Gastroesophageal sphincter (tissue), 4 donors: ENCODE measurements at places on chromosomes 12 and 14.

DNA sequence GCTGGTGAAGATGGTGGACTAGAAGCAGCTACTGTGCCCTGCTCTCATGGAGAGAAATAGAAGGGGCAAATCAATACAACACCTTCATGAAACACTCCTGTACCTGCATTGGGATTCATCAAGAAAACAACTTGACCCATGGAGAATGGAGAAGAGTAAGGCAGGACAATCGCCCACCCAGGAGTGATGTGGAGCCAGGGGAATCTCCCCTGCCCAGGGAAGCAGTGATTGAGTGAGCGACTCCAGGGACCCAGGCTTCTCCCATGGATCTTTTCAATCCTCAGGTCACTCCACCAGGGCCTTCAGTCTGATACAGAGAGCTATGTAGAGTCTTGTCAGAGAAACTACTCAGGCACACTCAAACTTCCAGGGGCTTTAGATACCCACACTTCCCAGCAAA is 161.9 kb upstream of the DYRK2 start:
- ATAC-seq, result no peak

- ATAC-seq, result no peak
These were observed 9.1 kb upstream of the MGAT4C start for GRCh38 chr12:86265329-86265695.

DNA sequence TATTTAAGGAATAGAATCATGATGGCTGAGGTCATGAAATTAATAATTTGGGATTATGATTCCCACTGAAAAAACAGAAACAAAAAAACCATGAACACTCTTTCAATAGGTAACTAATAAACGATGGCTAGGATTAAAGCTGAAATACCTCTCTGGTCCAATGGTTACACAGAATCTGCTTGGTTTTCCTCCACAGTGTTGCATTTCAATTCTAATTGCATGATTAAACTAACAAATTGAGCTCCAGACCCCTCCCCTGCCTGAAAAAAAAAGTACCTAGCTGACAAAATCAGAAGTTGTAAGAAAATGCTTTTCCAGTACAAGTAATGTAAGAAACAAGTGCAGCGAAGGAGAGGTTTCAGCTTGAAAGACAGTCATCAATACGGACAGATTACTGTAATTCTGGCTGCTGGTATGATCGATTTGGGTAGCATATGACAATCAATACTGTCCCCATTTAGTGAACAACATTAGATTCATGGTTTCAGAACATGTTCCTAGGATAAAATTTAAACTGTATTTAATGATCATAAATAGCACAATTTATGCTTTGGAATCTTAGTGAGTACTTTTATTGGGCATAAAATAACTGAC is 32.0 kb downstream of the INSM2 start:
- no peak for ATAC-seq

DNA sequence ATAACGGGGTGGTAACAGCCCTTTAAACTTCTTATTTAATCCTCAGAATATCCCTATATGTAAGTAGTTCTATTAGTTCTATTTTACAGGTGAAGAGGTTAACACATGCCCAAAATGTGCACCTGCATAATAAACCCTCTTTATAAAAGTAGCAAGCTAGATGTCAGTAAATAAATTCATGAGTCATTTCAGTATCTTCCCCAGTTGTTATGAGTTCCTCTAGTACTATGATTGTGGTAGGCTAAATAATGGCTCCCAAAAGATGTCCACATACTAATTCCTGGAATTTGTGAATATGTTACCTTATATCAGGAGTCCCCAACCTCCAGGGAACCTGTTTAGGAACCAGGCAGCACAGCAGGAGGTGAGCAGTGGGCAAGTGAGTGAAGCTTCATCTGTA is 106.5 kb downstream of the TMTC3 start:
- no peak for ATAC-seq

- ATAC-seq, result peak; percentile 59
These were observed 28.2 kb upstream of the SMUG1 start for GRCh38 chr12:54216797-54217661.

DNA sequence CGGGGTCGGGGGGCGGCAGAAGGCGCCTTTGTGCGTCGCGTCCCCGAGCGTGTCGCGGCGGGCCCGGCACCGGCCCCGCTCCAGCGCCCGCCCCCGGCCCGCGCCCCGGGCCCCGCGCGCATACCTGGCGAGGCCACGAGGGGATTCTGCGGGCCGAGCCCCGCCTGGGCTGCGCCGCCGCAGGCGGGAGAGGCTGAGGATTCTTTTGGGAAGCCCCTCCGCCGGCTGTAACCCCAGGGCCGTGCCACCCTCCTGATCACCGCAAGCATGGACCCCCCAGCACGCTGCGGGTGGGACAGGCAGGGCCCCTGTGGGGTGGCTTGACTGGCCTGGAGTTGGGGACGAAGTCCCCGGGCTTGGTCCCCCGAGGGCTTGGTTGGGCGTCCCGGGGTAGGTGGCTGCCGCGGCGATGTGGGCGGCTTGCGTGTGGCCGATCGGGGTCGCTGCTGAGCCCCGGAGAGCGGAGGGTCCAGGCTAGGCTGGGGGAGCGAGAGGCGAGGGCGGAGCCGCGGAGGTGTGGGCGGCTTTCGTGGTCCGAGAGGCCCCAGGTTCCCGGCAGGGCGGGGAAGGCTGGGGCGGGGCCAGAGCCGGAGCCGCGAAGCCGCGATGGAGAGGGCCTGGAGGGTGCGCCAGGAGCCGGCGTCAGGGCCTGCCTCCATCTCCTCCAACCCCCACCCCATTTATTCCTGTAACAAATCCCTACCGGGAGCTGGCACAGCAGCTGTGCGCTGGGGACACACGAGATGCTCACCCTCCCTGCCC is 28.4 kb upstream of the GPR132 start:
- peak; percentile 68 for ATAC-seq
